ENCODE measurements at places on chromosomes 6 and 20. TPM values are rescaled to one million over a fixed set of nuclear protein-coding genes. Genes with fewer than 3 reads are reported as not detected.

Gene MYL9
- 25.0 TPM for total RNA-seq

Gene TRIM10
- total RNA-seq = not detected

Gene TCP11
- total RNA-seq = 0.31 TPM

Gene WFDC5
- total RNA-seq = not detected

Gene OTOR
- total RNA-seq = not detected

Gene ZBP1
- not detected for total RNA-seq

Gene SLPI
- not detected for total RNA-seq

Gene NOX3
- total RNA-seq = not detected

Gene HLA-DQA2
- not detected for total RNA-seq

Gene SGK2
- not detected for total RNA-seq

Gene TSBP1
- total RNA-seq = not detected

Gene FAM217A
- total RNA-seq = not detected

Gene GSTA2
- not detected for total RNA-seq

Gene LPIN3
- total RNA-seq = 6.7 TPM

Gene TCF15
- 4.2 TPM for total RNA-seq

Gene POM121L2
- total RNA-seq = not detected

Gene TMEM63B
- total RNA-seq = 36.2 TPM

Gene GPX5
- not detected for total RNA-seq

Gene C20orf141
- total RNA-seq = not detected
